ENCODE measurements at places on chromosomes 12 and 14.

- DNase-seq, result no peak
Observed at GRCh38 chr12:18267427-18268099, 6.2 kb downstream of the PIK3C2G start.

DNA sequence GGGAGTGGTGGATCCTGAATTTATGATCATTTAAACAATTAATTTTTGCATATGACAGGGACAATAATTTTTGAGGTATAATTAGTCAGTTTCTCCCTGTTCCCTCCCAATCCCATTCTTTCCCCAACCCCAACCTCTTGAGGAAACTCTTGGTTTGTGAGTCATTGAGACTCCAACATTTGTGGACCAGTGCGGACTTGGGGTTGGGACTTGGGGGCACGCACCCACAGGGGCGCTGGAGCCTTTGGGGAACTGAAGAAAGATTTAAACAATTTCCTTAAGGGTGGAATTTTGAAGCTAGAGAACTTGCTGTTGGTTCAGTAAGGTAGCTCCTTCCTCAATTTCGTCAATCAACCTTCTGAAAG lies 17.4 kb upstream of the PTGR2 start:
- DNase-seq, result no peak

- DNase-seq, result no peak
Observed at GRCh38 chr14:71308671-71309070, 401.4 kb downstream of the PCNX1 start.

DNA sequence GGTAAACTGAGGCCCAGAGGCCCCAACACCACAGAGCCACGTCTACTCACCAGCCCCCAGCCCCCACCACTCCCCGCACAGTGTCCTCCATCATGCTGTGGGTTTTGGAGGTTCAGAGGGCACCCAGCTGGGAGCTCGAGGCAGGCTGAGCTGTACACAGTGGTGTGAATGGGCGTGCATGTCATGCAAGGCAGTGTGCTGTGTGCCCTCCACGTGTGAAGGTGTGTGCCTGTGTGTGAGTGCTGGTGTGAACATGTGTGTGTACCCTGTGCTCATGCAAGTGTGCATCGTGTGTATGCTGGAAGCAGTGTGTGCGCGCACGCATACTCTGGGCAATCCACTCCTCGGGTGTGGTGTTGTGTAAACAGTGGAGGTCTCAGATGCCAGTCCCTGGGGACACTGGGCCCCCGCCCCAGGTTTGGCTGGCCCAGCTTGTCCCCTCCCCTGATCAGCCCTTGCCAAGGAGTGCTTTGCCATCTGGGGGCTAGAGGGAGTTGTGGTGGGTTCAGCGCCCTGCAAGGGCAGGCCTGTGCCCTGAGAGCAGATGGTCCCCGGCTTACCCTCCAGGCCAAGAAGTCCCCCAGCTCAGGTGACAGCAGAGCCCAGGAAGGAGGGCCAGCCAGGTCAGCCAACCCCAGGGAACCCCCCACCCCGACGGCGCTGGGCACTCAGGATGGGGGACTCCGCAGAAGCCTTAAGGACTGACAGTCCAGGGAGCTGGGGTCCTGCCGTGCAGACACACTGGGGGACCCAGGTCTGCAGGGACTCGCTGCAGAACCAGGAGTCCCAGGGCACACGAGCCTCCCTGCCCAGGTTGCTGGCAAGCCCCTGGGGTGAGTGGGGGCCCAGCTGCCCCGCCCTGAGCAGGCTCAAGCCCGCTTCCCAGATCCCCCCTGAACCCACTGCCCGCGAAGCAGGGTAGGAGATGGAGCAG lies 23.8 kb upstream of the GPR132 start:
- DNase-seq, result no peak

GRCh38 chr12:27924350-27925135 lies 48.0 kb downstream of the PTHLH start:
- no peak for DNase-seq

GRCh38 chr12:4197922-4198763 lies 75.4 kb upstream of the CCND2 start:
- no peak for DNase-seq

GRCh38 chr14:92409043-92409442 lies 86.1 kb downstream of the SLC24A4 start:
- DNase-seq, result no peak

- DNase-seq, result no peak
Observed at GRCh38 chr12:79566452-79567174, 124.2 kb downstream of the PAWR start.

DNA sequence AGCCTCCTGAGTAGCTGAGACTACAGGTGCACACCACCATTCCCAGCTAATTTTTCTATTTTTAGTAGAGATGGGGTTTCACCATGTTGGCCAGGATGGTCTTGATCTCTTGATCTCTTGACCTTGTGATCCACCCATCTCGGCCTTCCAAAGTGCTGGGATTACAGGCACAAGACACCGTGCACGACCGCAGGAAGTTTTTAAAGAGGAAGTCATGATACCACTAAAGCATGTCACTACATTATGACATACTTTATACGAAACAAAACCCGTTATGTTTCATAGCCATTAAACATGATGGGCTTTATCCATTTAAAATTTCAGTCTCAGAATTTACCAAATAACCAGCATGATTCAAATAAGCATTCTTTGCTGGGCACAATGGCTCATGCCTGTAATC lies 83.8 kb upstream of the DUSP6 start:
- no peak for DNase-seq

GRCh38 chr12:77998236-77998786 lies 167.6 kb downstream of the NAV3 start:
- no peak for DNase-seq

GRCh38 chr14:88354358-88354757 lies 31.1 kb upstream of the SPATA7 start:
- no peak for DNase-seq

- DNase-seq, result no peak
Observed at GRCh38 chr12:109347589-109347988, at the start of gene MYO1H. MYO1H (plus strand) TSS chr12:109347900; CDS start chr12:109347961, 61 bp downstream.

DNA sequence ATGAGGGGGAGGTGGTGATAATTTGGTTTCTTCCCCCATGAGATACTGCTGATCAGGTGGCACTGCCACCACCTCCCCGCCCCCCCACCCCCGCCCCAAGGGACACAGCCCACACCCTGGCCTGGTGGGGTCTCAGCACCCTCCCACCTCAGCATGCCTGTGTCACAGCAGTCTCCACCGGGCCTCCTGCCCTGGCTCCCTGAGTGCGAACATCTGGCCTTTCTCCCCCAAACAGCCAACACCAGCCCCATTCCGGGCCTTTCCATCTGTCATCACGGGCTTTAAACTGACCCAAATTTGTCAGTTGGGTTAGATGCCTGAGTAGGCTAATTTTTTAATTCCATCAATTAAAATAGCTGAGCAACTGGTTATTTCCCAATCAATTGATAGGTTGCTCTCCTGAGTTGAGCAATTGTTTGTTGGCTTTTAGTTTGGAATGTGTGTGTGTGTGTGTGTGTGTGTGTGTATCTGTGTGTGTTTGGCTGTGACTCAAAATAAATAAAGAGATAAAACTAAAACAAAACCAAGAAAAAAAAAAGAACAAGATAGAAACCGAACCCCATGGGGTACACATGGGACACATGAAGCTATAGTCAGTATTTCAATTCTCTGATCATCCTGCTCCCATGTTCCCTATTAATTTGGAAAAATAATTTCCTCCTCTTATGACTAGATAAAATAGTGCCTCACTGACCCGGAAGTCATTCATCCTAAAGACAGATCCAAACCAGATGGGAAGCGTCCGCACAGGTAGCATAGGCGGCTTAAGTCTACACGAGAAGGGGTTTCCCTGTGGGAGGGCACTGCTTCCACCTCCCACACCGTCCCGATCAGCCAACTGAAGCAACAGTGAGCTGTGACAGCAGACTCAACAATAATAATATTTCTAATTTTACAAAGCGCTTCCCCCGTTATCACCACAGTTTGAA lies 7.4 kb downstream of the SERPINA12 start:
- DNase-seq, result no peak

DNA sequence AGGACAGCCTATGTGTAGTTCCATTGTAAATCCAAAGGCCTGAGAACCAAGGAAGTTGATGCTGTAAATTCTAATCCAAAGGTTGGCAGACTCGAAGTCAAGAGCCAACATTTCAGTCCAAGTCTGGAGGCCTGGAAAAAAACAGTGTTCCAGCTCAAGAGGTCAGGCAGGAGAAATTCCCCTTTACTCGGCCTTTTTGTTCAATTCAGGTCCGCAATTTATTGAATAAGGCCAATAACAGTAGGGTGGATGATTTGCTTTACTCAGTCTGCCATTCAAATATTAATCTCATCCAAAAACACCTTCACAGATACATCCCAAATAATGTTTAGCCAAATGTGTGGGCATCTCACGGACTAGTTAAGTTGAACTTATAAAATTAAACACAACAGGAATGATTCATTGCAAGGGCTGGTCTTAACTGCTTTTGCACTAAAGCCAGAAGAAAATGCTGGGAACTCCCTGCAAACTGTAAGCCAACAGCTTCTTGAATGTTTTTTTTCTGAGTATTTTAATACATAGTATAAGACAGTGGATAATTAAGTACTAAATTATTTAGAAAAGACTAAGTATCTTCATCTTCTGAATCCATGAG lies 197.4 kb upstream of the GARIN6 start:
- DNase-seq, result no peak

GRCh38 chr14:73146111-73146510 lies 9.8 kb downstream of the PSEN1 start:
- DNase-seq, result no peak

DNA sequence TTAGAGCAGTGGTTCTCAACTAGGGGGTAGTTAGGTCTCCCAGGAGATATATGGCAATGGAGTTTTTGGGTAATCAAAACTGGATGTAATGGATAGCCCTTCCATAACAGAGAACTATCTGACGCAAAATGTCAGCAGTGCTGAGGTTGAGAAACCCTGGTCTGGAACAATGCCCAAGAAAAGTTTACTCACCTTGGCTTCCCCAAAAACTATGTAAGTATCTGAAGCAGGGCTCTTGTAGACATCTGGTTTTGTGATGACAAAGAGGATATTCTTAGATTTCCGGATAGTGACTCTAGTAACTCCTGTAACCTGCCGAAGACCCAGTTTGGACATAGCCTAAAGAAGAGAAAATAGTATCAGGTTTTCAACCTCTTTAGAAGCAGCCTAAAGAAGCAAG lies 11.8 kb downstream of the NACA start:
- no peak for DNase-seq

GRCh38 chr12:104280717-104281458 lies 22.7 kb upstream of the EID3 start:
- no peak for DNase-seq

DNA sequence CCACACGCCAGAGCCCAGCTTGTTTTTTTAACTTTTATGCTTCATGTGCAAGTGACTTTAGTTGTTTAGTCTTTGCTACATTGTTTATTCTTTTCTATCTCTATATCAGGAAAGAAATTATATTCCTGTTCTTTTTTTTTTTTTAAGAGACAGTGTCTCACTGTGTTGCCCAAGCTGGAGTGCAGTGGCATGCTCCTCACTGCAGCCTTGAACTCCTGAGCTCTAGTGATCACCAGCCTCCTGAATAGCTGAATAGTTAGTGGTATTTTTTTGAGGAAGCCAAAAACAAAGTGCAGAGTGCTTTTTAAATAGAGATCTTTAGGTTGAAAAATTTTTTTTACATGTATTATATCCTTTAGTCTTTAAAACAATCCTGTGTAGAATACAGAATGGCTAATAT lies 58.2 kb downstream of the ETNK1 start:
- no peak for DNase-seq

GRCh38 chr12:126890097-126890496 lies 1376.9 kb upstream of the TMEM132C start:
- no peak for DNase-seq

- DNase-seq, result no peak
Observed at GRCh38 chr12:124296295-124296915, 1.5 kb downstream of the RFLNA start.

- DNase-seq, result no peak
Observed at GRCh38 chr12:124626971-124627411, 59.6 kb upstream of the NCOR2 start.

GRCh38 chr14:92173668-92174067 lies 51.9 kb downstream of the CPSF2 start:
- DNase-seq, result no peak

DNA sequence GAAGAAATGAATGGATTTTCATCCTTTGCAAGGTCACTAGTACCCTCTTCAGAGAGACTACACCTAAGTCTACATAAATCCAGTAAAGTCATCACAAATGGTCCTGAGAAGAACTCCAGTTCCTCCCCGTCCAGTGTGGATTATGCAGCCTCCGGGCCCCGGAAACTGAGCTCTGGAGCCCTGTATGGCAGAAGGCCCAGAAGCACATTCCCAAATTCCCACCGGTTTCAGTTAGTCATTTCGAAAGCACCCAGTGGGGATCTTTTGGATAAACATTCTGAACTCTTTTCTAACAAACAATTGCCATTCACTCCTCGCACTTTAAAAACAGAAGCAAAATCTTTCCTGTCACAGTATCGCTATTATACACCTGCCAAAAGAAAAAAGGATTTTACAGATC lies 40.8 kb downstream of the SPATA7 start:
- DNase-seq, result no peak

GRCh38 chr14:103561381-103562178 lies 877 bp downstream of the BAG5 start:
- peak; percentile 55 for DNase-seq

DNA sequence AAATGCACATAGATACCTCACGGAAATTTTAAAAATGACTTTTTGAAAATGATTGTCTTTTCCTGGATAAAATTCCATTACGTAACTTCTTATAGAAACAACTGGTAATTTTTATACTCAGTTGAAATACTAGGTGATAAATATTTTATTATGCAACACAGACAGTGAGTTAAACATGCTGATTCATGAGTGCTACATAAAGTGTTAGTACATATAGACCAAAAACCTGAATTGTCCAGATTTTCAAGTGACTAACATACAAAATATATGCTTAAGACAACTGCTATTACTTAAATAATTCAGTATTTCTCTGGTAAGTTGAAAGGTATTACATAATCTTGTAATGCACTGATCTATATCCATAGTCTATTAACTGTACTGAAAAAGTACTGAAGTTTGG lies 11.9 kb downstream of the PTPRO start:
- no peak for DNase-seq

DNA sequence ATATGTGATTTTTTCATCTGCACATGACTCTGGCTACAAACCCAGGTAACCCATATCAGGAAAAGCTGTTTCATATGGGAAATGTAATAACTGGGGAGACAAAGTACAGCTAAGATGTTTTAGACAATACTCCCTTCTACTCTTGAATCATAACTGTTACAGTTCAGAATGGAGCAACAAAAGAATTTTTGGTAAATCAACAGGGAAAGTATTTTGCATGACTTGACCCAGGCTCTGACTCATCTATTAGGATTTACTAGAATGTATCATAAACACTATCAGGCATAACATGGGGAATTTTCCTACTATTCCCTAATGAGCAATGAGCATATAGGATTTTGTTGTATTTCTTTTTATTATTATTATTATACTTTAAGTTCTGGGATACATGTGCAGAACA lies 553.0 kb downstream of the SLC16A7 start:
- DNase-seq, result no peak

GRCh38 chr12:63917864-63918799 lies 73.6 kb downstream of the SRGAP1 start:
- DNase-seq, result no peak

Measured in stimulated activated CD4-positive, alpha-beta T cell treated with anti-CD3 and anti-CD28 coated beads, Interleukin-2, amount 100 ng/mL, for 24 hours (primary cell).